ENCODE measurements at places on chromosomes 16 and 17. TPM values are rescaled to one million over a fixed set of nuclear protein-coding genes. Genes with fewer than 3 reads are reported as not detected.
A peak's percentile ranks its signal among the peaks of the same experiment; 100 is the strongest.

DNA sequence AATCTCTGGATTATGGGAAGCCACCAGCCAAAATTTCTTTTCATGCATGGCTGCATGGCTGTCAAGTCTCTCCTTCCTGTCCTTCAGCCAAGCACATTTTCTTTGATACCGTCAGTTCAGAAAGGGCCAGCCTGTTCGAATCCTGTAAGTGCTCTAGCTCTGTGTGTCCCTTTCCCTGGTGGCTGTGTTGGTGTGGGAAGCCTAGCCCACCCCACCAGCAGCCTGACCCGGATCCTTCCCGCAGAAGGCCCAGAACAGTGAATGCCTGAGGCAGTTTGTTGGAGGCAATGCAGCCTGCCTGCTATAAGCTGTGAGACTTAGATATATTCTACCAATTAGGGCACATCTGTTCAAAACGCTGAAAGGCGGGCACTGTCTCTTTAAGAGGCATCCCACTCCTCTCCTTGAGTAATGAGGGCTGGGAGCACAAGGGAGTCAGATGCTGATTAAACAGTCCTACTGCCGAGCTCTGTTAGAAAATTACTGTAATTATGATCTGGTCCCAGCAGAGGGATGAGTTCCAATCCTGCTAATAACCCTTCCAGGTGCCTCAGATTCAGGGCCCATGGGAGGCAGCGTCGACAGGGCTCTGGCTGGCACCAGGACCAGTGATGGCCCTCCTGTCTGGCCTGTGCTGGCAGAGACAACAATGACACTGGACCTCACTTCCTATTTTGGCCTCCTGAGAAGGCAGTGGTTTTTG lies 18.4 kb downstream of the SNX11 start:
- no peak for DNase-seq

DNA sequence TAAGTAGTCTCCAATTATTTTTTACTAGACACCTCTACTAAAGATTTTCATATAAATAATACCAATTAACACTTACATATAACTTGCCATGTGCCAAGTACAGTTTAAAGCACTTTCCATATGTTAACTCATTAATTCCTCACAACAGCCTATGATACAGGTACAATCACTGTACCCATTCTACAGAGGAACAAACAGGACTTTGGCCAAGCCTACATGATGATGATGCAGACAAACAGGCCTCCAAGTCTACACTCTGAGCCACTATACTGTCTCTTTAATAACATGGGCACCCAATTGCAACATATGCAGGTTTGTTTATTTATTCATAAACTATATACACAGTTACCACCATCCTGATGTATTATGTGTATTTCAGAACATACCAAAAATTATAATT lies 46.0 kb downstream of the TOX3 start:
- DNase-seq: no peak

Gene LHX1
- not detected for total RNA-seq

DNA sequence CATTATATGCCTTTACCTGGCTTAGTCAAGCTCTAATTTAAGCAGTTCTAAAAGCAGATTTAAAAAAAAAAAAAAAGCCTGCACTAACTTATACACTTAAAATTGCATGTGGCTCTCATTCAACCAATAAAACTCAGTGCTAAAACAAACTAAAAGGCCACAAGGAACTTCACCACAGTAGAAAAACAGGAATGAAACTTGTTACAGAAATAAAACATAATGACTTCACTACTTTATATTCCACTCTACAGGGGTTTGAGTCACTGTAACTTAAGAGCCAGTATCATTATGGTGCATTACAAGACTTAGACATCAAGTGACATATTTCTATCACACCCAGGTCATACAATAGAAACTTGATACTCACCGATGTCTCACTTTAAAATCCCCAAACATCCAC lies 11.1 kb downstream of the CA10 start:
- DNase-seq: no peak

Gene FKBP10
- 39.4 TPM for total RNA-seq

DNA sequence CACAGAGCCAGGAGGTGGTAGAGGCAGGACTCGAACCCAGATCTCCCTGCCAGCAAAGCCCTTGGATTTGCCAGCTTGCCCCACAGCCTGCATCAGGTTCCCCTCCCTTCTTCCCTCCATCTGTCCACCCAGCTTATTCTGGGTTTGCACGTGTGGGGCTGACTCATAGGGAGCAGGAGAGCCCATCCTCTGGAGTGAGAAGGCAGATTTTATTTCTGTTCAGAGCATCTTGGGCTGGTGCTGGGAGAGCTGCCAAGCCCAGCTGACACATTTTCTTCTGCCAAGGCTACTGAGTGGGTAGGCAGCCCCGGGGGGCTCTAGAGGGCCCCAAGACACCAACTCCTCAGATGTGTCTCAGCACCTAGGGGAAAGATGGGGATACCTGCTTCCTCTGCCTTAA lies 106.3 kb upstream of the CRHR1 start:
- DNase-seq: no peak

- no peak for DNase-seq
Measured at GRCh38 chr17:11986942-11987329, 10.3 kb downstream of the ZNF18 start.

- peak; percentile 75 for DNase-seq
Measured at GRCh38 chr17:42675965-42676423, 800 bp downstream of the PLEKHH3 start.

Measured in breast epithelium (tissue), 4 donors.